Hematopoietic multipotent progenitor cell treated with erythropoietin and hydrocortisone succinate and interleukin-3 and kit ligand, for 15 days (in vitro differentiated cells): ENCODE measurements at places on chromosomes 12 and 14.

GRCh38 chr12:49465132-49465531 is 73.7 kb upstream of the KCNH3 start:
- DNase-seq, result no peak

GRCh38 chr12:94941440-94941862 is 62.0 kb downstream of the NDUFA12 start:
- DNase-seq, result no peak

DNA sequence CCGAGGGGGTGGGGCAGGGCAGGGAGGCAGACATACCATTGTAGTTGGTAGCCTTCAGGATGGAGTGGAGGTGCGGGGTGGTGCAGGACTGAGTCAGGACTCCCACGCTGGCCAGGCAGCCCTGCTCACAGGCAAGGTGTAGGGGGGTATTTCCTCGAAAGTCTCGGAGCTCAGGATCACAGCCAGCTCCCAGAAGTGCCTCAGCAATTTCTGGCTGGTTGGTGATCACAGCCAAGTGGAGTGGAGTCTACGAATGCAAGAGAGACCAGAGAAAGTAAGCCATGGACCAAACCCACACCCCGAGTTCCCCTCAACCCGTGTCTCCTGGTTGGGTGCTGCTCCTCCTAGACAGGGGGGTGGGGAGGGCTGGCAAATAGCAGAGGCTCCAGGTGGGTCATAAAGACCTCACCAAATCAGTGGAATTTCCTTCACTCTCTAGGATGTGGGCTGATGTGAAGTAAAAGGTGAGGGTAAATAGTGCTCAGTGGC is 1.4 kb downstream of the NFKBIA start:
- DNase-seq, result peak; percentile 28

GRCh38 chr12:46390304-46390703 is 17.7 kb upstream of the SLC38A2 start:
- no peak for DNase-seq

DNA sequence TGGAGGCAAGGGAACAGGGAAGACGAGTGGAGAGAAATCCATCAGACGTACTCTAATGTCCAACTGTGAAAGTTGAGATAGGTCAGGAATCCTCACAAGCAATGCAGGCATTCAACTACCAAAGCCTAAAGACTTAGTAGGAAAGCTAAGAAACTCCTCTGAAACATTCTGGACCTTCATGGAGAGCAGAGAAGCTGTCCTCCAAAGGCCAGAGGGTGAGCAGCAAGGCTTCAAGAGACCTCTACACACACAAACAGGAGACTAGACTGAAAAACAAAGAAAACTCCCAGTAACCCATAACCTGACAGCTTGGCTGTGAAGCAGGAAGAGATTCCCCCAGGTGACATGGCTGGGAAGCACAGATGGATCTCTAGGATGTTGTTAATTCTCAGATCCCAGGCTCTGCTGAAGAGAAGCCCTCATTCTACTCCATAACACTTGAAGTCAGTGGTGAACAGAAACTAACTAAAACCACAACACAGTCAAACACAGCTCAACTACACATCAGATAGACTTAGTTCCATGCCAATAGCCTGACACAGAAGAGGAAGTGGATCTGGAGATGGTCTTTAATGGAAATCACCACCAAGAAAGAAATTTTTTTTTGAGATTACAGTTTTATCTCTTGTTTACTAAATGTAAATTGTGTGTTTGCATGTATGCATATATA is 23.2 kb upstream of the LYZ start:
- no peak for DNase-seq

- DNase-seq, result no peak
These were observed 2.7 kb downstream of the BHLHE41 start for GRCh38 chr12:26122061-26122680.

- no peak for DNase-seq
These were observed 46.7 kb downstream of the PSMA6 start for GRCh38 chr14:35338731-35339405.

DNA sequence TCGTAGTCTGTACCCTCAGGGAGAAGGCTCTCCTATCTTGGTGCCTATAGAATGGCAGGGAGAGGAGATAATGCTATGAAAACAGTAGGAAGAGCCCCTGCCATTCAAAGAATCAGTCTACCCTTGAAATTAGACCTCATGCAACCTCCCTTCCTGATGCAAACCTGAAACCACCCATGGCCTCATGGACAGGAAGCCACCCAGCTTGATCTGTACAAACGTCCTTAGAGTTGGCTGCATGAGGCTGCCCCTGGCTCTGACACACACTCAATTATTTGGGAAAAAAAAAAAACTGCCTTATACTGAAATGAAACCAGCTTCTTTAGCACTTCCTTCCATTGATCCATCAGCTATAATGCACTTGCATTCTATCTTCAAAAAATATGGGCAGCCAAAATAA is 116.6 kb upstream of the BCL2L14 start:
- DNase-seq, result no peak

GRCh38 chr12:58252914-58253313 is 311.5 kb downstream of the ATP23 start:
- DNase-seq, result no peak

GRCh38 chr14:77106666-77107065 is 8.6 kb downstream of the CIPC start:
- no peak for DNase-seq

DNA sequence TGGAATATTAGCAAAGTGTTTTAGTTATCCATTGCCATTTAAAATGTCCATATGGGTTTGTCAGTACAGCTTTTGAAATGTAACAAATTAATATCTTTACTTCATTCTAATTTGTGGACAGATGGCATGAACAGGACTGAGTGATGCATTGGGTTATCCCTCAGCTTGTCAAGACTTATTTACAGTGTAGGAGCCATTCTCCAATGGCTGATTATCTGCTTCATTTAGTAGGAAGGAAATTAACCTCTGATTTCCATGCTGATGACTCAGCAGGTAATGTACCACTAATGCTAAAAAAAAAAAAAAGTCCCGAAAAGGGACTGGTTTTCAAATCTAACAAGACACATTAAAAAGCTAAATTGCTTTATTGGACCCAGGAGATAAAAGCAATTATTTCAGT is 1149.0 kb upstream of the USP15 start:
- DNase-seq, result no peak

DNA sequence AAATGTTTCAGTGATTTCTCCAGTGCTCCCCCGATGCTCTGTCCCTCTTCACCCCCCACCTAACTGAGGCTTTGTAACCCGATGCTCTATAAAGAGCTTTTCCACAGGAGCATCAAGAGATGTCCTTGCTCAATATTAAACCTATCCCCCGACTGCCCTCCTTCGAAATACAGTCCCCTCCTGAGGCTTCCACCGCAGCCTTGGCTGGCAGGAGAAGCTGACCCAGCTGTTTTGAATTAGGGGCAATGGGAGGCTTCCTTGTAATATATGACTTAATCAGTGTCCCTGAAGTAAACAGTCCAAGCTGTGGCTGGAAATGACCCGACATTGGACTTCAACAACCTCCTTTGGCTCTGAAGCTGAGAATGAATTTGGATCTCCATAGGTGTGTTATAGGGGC is 62.4 kb downstream of the TMEM30B start:
- DNase-seq, result no peak

DNA sequence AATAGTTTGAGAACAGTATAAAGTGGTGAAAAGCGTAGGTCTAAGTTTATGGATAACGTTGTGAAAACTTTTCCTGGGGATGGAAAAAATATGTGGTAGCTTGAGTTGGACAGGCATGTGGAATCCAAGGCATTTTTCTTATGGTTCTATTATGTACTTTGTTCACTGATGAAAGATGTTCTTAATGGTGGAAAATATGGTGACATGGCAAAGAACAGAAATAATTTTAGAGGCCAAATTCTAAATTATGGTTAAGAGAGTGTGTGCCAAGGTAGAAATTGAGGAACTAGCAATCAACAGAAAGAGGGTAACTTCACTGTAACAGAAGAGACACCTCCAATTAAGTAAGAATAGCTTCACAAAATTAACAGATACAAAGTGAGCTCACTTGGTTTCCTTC is 427.8 kb downstream of the SLC6A15 start:
- no peak for DNase-seq

DNA sequence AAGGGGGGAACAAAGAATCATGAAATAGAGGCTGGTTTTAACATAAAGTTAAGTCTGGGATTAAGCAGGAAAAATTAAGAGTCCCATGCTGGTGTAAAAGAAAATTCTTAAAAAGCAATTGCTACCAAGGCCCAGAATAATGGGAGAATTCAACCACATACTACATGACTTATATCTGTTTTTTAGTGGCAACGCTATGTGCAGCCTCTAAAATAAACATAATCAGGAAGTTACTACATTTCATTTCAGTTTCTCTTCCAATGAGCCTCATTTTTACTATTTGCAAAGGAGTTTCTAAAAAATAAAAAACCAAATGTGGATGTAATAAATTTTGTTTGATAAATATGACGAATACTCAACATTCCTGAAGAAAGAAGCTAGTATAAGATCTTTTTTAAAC is 58.1 kb downstream of the CPNE8 start:
- DNase-seq, result no peak

DNA sequence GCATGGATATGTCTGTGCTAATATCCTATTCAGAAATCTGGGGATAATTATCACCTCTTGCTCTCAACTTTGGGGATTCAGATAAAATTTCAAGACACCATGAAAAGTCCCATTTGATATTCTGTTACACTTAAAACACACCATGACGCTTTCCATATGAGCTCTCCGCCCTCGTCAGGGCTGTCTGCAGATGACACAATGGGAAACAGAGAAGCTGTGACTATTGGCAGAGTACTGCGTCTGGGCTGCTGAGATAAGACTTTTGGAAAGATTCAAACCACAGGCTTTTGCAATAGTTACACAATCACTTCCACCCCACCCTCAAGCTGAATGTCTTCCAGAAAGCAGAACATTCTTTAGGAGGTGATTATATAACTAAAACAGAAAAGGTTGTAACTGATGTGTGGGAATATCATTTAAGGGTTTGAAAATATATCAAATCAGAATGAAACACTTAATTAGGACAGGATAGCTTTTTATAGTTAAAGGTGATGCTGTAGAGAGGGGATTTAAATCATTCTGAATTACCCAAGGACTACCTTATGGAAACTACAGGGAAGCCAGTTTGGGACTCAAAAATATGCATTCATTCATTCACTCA is 75.3 kb upstream of the TMPO start:
- peak; percentile 20 for DNase-seq

DNA sequence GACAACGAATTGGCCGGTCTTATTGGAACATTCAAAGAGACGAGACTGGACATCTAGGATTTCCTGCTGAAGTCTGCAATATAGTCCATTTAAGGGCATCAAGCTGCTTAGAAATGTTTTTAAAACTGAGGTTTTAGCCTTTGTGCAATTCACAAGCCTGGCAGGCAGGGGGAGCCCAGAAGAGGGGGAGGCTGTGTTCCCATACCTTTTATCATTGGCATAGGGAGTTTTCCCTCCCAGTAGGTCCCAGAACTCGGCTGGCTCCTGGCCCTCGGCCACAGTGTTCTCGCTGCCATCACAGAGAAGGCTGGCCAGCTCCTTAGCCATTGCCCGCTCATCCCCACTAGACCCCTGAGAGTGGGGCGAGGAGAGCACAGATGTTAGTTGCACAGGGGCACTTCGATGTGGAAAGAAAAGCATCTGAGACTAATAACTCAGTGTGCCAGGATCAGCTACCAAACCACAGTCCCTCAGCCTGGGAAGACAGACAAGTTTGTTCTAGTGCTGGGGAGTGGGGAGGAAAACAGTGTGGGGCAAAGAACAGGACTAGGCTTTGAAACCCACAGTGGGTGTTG is 15.1 kb downstream of the AVIL start:
- DNase-seq, result peak; percentile 16

DNA sequence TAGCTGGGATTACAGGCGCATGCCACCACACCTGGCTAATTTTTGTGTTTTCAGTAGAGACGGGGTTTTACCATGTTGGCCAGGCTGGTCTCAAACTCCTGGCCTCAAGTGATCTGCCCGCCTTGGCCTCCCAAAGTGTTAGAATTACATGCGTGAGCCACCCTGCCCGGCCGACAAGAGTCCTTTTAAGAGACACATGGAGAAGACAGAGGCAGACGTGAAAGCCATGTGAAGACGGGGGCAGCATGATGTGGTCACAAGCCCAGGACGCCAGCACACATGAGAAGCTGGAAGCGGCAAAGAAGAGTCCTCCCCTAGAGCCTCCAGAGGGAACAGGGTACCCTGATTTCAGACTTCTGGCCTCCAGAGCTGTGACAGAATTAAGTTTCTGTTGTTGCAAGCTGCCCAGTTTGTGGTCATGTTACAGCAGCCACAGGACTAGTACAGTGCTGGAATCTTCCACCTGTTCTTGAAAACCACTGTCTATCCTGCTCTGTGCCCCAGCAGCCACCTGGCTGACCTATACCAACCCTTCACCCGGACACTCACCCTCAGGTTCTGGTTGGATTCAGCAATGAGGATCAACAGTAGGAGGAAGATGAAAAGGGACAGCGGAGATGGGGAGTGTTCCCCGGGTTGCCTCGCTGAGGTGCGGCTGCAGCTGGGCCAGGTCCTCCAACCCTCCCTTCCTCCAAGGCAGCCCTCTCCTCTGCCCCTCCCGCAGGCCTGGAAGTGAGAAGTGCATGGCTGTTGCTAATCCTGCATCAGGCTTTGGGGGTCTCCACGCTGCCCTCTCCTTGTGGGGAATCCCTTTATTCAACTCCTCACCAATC is 16.9 kb downstream of the VPS37B start:
- no peak for DNase-seq

DNA sequence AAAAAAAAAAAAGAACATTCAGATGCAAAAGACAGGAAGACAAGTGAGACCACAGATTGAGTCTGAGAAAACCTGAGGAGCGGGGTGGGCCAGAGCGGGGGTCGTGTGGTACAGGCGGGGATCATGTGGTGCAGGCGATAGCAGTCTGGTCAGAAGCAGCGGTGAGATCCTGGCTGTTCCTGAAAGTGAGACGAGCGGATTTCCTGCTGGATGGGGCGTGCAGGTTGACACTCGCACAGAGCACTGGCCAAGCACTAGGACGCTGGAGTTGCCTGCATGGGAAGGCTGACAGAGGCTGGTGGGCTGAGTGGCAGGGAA is 35.7 kb downstream of the CDC42BPB start:
- DNase-seq, result no peak

GRCh38 chr12:2544230-2544629 is 250.5 kb upstream of the FKBP4 start:
- DNase-seq, result no peak

- no peak for DNase-seq
These were observed 400.8 kb upstream of the PRICKLE1 start for GRCh38 chr12:42990387-42990786.

DNA sequence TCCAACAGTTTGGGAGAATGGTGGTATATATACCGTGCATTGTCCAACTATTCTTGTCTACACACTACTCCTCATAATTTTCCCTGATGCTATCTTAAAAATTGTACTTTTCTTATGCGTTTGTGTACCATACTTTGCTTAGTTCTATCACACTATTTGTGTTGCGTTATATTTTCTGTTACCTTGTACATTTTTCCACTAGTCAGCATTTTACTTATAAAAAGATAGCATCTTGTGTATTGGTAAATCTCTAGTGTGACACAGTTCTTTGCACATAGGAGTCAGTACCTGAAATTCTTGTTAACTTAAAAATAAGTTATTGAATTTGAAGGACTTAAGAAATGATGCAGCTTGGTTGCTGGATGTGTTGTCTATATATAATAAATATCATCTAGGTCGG is 201.8 kb upstream of the LMO3 start:
- no peak for DNase-seq
